CD4-positive, alpha-beta T cell treated with Interleukin-15 for 4 hours (primary cell): ENCODE measurements at places on chromosomes 1 and 21.

DNA sequence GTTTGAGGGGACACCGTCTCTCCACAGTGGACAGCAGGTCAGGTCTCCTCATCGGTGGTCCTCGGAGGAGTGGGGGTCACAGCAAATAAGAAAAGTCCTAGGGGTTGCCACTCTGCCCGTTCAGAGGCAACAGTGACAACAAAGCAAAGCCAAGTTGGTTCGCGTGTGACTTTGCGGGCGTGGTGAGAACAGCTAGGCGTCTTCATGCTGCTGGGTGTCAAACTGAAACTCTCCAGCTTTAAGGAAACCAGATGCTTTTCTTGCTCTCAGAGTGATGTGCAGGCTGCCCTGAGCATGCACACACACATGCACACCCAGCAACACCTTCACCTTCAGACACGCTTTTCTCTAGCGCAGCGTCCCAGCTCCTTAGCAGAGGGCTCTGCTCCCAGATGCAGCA, 70.1 kb upstream of the ARHGEF16 start:
- peak; percentile 2 for DNase-seq

- DNase-seq: no peak
These were observed 59.3 kb upstream of the B3GALNT2 start for GRCh38 chr1:235563513-235564061.

DNA sequence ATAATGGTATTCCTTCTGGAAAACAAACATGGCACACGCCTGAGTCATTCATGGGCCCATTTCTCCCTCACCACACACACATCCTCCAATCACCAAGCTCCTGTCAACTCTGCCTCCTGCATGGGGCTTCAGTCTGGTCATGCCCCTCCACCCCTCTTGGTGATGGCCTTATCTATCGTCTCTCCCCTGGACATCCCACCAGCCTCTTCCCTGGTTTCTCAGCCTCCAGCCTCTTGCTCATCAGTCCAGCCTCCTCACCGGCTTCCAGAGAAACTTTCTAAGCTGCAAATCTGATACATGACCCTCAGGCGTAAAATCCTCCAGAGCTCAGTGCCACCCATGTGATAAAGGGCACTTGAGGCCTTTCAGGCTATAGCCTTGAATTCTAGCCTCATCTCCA, 243.9 kb downstream of the FOXD2 start:
- no peak for DNase-seq

- DNase-seq: no peak
These were observed 6.2 kb downstream of the TUFT1 start for GRCh38 chr1:151546011-151546925.

- no peak for DNase-seq
These were observed 96.9 kb downstream of the LPAR3 start for GRCh38 chr1:84795966-84796600.

DNA sequence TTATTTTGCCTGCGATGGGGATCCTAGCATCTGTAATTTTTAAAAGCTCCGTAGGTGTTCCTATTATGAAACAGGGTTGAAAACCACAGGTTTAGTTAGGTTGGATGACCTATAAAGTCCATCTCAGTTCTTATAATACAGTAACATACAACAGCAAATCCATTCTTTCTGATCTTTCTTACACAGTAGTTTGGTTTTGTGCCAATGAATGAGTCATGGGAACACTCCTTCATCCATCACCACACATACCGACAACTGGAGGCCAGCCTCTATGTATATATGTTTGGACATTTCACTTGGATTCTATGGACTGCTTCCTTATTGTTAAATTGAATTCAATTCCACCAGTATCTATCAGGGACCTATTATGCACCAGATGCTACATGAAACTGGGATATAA, 118.4 kb upstream of the L1TD1 start:
- DNase-seq: no peak

DNA sequence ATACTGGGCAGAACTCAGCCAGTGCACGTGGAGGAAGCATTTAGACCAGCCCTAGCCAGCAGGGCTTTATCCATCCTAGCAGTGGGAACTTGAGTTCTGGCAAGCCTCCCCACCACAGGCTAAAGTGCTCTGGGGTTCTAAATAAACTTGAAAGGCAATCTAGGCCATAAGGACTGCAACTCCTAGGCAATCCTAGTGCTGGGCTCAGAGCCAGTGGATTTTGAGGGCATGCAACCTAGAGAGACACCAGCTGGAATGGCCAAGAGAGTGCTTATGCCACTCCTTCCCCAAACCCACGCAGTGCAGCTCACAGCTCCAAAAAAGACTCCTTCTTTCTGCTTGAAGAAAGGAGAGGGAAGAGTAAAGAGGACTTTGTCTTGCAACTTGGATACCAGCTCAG, 70.5 kb upstream of the APOBEC4 start:
- DNase-seq: no peak

DNA sequence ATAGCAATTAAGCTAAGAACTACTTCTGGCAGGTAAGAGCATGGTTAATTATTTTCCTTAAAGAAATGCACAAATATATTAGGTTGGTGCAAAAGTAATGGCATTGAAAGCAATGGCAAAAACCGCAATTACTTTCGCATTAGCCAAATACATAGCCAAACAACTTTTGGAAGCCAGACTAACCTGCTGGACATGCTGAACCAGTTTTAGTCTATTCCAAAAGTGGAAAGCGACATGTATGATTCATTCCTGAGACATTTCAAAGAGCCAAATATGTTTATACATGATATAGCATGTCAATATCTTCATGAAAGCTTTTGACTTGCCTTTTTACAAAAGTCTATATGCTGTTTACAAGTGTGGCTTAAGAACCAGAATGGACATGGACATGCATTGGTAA, 23.4 kb upstream of the DR1 start:
- no peak for DNase-seq

- no peak for DNase-seq
These were observed 55.4 kb downstream of the RUNX3 start for GRCh38 chr1:24874611-24875234.

GRCh38 chr21:38995731-38996130, 187.5 kb downstream of the PSMG1 start:
- no peak for DNase-seq

DNA sequence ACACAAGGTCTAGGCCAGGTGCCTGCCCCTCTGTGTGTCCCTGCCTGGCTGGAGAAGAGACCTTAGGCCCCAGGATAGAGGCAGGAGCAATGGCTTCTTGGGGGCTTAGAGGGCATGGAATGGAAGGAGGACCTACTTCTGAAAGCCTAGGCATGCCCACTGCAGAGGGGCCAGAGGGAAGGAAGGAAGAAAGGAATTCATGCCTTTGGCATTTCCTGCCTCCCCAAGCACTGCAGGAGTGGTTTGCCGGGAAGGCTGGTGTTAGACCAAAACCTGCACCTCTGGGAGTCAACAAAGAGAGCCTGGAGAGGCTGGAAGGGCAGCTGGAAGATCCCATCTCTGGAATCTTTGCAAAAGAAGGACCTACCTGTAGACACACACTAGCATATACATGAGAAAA, 50.7 kb upstream of the KCNE2 start:
- DNase-seq: no peak

DNA sequence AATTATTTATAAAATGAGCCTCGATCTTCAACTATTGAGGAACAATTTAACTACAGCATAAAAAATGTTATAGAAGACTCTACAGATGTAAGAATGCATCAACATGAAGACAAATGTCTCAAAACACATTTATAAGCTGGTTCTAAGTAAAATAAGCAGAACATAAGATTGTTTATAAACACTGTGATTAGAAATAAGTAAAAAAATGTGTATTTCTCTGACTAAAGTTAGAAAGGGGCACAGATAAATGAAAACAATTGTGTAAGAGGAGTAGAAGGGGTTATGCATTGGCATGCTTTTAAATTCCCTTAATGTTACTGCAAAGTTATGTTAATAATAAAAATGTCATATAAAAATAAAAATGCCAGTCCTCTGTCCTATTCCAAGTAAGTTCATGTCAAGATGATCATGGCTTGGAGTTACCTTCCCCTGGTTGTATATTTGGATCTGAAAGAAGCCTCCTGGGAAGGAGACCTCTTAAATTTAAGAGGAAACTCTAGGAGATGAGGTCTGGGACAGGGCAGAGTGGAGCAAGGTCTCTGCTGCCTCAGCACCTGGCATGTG, 70.2 kb upstream of the FAM20B start:
- no peak for DNase-seq

DNA sequence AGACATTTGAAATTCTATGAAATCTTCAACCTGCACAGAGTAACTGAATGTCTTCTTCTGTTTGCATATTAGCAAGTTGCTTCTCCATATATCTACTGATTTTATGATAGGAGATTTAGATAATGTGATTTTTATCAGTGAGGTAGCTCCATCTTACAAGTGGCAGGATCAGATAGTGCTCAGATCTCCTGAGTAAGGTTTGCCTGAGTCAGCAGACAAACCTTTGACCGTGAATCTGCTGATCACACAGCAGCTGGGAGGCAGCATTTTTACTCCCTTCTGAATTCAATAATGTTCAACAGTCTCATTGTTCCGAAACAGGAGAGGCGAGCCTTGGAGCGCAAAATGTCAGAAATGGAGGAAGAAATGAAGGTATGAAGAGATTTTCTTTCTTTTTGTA, 141.4 kb downstream of the SYT2 start:
- no peak for DNase-seq

GRCh38 chr1:163106364-163106987, 37.3 kb downstream of the RGS4 start:
- no peak for DNase-seq

GRCh38 chr1:9410737-9411297, 118.1 kb downstream of the SPSB1 start:
- no peak for DNase-seq

GRCh38 chr1:153749408-153750005, 21.7 kb downstream of the INTS3 start:
- DNase-seq: peak; percentile 84

DNA sequence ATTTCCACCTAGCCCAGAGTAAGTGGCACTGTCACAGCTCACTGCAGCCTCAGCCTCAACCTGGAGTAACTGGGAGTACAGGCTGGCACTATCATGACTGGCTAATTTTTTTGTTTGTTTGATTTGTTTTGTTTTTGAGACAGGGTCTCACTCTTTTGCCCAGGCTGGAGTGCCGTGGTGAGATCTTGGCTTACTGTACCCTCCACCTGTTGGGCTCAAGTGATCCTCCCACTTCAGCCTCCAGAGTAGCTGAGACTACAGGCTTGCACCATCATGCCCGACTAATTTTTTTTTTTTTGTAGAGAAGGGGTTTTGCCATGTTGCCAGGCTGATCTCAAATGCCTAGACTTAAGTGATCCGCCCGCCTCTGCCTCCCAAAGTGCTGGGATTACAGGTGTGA, 2.5 kb downstream of the UCK2 start:
- no peak for DNase-seq

DNA sequence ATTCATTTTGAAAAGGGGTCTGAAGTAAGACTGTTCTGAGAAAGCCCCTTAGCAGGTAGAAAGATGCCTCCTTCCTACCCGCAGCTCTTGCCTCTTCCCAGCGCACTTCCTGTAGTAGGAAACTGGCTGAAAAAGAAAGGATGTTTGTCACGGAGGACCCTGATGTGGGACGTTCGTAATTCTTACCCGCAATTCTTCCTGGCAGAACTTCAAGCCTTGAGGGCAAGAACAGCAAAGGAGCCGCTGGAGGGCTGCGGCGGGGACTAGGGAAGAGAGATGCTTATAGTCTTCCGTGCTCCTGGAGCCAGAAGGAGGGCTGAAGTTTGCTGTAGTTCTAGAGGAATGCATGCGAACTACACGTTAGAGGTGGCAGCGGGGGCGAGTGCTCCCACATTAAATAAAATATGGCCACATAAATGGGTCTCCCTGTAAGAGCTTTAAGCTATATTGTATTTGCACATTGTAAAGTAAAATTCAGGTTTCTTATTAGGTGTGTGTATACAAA, 6.3 kb downstream of the C1orf53 start:
- no peak for DNase-seq

- DNase-seq: no peak
These were observed 47.1 kb downstream of the PTGS2 start for GRCh38 chr1:186633116-186633515.

GRCh38 chr1:7912743-7913557, 27.7 kb downstream of the TNFRSF9 start:
- no peak for DNase-seq

- DNase-seq: no peak
These were observed 541.3 kb downstream of the DPYD start for GRCh38 chr1:97379387-97380075.

DNA sequence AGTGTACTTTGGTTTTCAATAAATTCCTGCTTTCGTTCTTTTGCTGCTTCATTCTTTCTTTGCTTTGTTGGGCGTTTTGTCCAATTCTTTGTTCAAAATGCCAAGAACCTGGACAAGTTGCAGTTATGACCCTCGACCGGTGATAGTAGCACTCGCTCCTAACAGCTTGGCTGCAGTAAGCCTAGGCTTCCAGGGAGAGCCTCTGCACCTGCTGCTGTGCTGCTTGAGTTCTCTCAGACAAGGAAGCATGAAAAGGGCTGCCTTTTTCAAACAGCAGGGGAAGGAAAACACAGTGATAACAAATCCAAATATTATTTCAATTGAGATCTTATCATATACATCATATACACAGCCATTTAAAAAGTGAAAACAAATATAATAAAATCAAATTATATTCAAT, 12.8 kb upstream of the RIPK4 start:
- no peak for DNase-seq

DNA sequence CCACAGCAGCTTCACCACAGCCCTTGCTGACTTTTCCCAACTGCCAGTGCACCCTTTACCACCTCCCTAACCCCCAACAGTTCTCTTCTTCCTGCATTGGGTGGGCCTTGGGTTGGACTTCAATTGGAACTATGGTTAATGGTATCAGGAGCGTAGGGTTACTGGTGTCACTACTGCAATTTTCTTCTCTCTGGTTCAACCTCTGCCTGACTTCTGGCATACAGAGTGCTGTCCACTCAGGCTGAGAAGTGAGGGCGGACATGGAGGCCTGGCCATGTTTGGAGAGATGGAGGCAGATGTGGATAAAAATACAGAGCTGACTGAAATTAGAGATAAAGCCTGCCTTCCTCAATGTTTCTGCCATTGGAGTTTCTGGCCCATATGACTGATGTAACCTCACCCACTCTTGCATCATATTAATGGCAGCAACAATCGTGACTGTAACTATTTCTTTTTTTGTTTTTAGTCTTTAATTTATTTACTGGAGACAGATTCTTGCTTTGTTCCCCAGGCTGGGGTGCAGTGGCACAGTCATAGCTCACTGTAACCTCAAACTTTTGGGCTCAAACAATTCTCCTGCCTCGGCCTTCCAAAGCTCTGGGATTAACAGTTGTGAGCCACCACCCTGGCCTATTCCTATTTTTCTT, 87.8 kb downstream of the NAV1 start:
- DNase-seq: no peak

DNA sequence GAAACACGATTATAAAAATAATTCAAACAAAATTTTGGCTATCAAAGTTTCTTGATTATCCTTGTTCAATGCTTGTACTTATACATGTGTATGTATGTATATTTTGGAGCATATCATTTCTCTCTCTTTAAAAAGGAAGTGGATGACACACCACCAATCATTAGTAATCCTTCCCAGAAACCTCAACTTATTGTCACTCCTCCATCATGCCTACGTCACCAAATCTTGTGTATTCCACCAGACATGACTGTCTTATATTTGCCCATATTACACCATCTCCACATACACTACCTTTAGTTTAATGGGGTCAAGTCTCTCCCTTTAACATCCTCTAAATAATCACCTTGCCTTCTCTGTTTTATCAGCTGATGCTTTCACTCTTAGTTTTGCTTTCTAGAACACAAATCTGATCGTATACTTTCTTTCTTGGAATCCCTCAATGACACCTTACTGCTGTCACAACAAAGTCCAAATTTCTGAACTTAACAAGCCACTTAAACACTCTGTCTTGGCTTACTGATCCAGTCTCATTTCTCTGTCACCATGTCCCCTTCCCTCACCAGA, 124.0 kb downstream of the BRINP3 start:
- DNase-seq: no peak

- DNase-seq: no peak
These were observed 17.5 kb downstream of the LHX4 start for GRCh38 chr1:180247580-180247979.
